Activated CD8-positive, alpha-beta memory T cell treated with anti-CD3 and anti-CD28 coated beads for 1 hour (primary cell): ENCODE measurements at places on chromosomes 7 and 10.

DNA sequence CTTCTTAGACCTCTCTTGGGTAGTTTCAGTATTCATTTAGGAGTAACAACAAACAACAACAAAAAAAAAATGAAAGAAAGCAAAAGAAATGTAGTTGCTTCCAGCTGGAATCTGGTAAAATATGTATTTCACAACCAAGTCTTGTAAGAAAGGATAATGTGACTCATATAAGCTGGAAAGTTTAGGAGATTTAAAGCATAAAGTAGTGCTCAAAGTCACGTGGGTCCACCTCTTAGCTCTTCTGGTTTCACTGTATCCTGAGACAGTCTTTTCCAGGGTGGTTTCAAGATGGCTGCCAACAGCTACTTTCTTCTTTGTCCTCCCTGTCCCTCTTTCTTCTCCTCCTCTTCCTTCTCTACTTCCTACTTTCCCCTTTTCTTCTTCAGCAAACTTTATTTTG is 69.5 kb upstream of the CDK13 start:
- no peak for DNase-seq

DNA sequence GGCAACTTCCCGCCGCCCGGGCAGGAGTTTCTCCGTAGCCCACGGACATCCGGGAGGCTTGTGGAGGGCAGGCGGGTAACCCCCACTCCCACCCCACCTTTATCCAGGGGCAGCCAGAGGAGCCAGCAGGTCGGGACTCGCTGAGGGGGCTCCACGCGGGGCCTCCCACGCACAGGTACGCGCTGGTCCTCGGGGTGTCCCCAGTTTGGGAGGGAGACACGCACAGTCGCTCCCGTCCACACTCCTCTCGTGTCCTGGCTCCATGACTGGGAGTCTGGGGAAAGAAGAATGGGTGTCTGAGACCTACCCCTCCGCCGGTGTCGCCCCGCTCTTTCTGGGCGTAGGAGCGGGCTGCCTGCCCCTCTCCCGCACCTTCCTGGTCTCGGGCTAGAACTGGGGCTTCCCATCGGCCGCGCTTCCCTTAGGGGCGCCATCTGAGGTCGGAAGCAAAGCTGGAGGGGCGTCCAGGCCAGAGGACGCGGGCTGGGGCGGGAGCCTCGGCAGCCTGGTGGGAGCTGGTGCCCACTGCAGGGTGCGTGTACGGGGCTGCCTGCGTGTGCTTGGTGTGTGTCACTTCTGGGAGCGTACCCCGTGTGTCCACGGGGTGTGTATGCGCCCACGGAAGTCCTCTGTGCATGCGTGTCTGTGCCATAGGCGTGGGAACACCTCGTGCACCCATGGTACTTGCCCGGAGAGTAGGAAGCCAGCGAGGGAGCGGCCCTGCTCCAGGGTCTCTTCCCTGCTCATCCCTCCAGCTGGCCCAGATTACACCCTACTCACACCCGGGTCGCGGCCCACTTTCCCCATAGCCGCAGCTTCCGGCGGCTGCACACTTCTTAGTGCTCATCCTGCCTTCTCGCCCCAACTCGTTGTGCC is 73.0 kb upstream of the LEP start:
- no peak for DNase-seq

DNA sequence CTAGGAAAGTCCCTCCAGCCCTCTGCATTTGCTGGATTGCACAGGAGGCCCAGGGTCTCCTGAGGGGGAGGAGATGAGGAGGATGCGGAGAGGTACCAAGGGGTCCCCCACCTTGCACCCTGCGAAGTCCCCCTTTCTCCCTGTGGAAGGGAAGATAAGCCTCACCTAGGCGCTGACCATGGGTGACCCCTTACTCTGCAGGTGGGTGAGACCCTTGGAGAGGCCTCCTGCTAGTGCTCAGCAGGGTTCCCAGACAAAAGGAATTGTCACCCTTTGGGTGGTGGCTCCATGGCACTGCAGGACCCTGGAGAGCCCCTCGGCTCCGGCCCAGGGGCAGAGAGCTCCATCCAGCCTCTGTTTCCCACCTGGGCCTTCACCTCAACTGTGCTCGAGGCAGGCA is 107.0 kb upstream of the RET start:
- DNase-seq = no peak

- DNase-seq = no peak
Observed at GRCh38 chr7:81333004-81333403, 414.2 kb upstream of the SEMA3C start.

DNA sequence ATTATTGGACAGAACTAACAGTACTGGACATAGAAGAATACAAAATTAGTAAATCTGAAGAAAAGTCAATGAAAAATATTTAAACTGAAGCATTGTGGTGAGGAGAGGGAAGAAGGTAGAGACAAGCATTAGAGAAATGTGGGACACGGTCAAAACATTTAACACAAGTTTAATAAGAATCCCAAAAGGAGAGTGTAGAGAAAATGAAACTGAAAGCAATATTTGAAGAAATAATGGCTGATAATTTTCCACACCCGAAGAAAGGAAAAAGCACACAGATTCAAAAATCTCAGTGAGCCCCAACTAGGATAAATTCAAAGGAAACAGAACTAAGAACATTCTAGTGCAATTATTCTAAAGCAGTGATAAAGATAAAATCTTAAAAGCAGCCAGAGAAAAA is 126.4 kb upstream of the LRRTM3 start:
- no peak for DNase-seq

DNA sequence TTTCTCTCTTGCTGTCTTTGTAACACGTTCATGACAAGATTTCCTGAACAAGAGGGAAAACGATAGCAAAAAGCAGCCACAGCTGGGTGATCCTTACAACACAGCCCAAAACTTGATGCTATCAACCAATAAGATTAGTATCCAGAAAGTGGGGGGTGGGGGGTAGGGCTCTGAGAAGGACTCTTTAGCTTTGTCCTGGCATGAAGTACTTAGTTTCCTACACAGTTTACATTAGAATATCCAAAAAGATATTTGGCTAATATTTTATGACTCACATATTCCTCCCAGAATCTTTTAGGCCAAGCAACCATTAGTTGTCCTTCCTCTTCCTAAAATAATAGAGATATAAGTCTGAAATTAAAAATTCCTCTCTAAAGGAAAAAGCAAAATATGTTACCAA is 22.9 kb upstream of the LRRC17 start:
- DNase-seq = no peak

- no peak for DNase-seq
Observed at GRCh38 chr10:93718937-93719725, 16.7 kb upstream of the FRA10AC1 start.

DNA sequence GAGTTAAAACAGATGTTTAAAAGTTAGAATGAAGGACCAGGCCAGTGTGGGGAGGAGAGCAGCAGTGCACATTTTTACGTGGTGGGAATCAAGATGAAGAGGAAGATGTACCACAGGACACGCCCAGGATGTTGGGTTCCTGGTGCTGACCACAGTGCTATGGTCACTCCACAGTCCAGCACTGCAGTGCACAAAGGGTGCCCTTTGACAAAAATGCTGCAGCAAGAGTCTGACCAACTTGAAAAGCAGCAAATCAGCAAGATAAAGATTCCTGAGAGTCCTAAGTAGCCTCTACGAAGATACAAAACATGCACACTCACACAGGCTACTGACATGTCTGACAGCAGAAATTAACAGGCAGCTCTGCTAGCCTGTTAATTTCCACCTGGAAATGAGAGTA is 107.1 kb downstream of the PIP4K2A start:
- DNase-seq = no peak
